Thoracic aorta (tissue), 2 donors: ENCODE measurements at places on chromosomes 4 and X.

DNA sequence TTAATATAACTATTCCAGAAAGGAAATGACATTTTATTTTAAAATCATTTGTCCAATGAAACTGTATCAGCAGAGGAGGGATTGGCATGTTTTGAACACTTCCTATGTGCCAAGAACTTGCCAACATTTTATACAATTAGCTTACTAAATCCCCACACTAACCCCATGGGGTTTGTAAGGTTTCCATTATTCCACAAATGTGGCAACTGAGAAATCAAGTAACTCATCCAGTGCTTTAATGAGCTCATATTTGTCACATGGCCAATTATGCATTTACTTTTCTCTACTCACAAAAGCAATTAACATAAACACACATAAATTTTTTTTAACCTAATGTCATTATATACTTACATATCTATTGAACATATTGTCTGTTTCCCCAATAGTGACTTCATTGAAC, 37.3 kb downstream of the MANBA start:
- DNase-seq: no peak

DNA sequence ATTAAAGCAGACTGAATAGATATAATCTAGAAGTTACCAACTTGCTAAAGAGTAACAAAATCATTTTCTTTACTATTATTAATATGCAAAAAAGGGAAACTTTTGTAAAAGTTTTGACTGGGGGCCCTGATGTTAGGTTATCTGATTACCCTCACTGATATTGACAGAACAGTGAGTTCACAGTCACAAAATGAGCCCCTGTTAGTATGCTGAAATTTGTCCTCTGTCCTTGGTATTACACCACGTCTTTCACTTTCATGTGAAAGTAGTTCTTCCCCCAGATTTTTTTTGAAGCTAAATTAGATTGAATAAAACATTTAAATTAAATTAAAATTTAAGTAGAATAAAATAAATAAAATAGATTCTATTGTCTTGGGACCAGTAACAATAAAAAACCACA, 5.9 kb downstream of the STBD1 start:
- no peak for DNase-seq

GRCh38 chr4:148154769-148155168, 287.4 kb downstream of the NR3C2 start:
- DNase-seq: no peak

DNA sequence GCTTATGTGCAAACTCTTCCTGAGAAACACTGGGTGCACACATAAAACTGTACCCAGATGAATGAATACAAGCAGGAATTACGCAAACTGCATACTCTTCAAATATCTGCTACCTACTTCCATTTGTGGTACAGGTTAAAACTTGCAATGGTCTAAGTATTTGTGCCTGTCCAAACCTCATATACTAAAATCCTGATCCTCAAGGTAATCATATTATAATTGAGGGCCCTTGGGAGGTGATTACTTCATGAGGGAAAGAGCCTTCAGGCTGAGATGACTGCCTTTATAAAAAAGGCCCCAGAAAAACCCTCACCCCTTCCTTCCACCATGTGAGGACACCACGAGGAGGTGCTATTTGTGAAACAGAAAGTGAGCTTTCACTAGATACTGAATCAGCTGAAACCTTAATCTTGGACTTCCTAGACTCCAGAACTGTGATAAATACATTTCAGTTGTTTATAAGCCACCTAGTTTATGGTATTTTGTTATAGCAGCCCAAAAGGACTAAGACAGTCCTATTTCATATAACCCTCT, 1977.2 kb downstream of the PCDH7 start:
- DNase-seq: no peak

DNA sequence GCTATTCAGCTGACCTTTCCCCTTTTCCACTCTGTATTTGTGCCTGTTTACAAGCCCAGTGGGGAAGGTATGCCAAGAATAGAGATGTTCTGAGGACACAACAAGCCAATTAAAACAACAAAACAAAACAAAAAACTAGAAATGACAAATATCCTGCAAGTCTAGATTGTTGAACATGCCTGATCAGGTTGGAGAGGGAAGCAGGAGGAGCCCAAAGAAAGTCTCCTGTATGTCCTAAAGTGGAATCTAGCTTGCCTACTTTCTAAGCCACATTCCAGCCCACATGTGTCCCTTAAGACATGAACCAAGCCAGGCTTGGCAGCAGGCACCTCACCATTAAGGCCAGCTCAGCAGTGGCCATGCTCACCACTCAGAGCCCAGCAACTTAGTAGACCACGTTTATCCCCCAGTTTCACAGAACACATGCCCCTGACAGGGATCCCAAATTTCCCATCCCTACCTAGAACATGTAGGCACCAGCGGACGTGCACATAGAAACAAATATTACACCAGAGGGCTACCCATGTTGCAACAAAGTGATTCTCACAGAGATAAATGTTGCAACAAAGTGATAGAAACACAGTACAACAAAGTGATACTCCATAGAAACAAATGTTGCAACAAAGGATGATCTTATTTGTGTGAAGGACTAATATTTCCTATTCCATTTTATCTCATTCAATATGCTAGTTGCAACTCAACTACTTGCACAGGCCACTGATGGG, 48.3 kb downstream of the CD99L2 start:
- no peak for DNase-seq

DNA sequence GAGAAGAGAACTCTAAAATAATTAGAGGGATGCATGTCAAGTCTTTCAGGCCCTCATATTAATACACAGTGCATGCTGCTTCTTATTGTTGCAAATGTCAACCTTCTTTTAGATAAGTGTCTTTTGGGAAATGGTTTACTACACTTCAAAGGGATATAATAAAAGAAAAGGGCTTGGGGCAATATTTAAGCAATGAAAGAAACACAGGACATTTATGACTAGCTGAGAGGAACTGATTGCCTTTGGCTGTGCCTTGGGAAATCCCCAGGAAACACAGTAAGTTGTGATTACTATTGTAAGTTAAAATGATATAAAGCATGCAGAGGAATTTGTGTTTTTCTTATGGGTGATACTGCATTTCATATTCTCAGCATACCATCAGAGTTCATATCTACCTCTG, 1036.2 kb upstream of the GRID2 start:
- no peak for DNase-seq

DNA sequence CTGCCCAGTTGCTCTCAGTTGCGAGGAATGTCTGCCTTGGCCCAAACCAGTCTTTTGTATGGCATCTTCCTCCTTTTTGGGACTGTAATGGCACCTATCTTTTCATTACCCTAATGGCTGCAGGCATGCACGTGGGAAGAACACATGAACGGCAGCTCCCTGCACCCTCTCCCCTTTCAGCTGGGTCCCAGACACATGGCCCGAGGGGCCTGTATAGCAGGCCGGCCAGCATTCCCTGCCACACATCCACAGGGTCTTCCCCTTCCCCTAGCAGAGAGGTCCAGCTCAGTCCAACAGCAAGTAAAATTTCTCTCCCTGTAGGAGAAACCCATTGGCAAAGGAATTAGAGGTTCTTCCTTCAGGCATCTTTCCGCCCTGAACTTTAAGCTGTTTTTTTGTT, 829.1 kb upstream of the AGA start:
- DNase-seq: no peak

- no peak for DNase-seq
Observed at GRCh38 chr4:112550728-112551127, 34.7 kb upstream of the NEUROG2 start.

- no peak for DNase-seq
Observed at GRCh38 chrX:107624893-107625292, 3.4 kb upstream of the PRPS1 start.

DNA sequence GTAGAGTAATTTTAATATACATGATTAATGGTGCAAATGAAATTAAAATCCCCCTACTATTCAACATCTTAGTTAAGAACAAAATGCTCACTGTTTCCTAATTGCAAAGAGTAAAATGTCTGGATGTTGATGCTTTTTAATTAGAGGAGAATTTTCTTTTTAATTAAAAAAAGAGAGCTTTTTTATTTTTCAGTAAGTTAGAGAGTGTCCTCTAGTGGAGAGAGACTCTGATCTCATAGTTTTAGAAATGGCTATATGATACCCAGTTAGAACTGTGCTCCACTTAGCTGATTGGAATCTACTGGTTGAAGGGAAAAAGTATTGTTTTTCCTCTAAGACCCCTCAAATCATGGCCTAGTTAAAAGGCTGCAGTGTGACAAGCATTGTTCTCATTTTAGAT, 312.0 kb upstream of the MAGEB2 start:
- DNase-seq: no peak

- DNase-seq: no peak
Observed at GRCh38 chr4:142201041-142201440, 564.7 kb downstream of the IL15 start.

- no peak for DNase-seq
Observed at GRCh38 chr4:168411318-168412150, 68.8 kb downstream of the DDX60L start.

DNA sequence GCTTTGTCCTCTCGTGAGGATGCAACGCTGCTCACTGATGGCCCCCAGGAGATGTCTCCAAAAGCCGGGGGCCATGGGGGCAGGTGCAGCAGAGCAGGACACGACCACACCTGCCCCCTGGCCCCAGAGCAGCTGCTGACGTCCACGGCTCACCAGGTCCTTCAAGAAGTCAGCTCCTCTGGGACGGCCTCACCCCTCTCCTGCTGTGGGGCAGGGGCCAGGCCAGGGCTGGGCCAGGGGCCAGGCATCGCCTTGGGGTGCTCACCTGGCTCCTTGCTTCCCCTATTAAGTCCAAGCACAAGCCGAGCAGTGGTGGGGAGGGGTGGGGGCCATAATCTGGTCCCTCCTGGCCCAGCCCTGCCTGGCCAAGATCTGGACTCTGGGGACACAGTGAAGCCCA, 28.6 kb upstream of the MXD4 start:
- no peak for DNase-seq

GRCh38 chr4:145681956-145682355, 2.0 kb downstream of the C4orf51 start:
- DNase-seq: no peak

GRCh38 chrX:18206657-18207056, 14.0 kb downstream of the BEND2 start:
- DNase-seq: no peak

- DNase-seq: no peak
Observed at GRCh38 chr4:9916346-9916745, 105.0 kb downstream of the SLC2A9 start.

DNA sequence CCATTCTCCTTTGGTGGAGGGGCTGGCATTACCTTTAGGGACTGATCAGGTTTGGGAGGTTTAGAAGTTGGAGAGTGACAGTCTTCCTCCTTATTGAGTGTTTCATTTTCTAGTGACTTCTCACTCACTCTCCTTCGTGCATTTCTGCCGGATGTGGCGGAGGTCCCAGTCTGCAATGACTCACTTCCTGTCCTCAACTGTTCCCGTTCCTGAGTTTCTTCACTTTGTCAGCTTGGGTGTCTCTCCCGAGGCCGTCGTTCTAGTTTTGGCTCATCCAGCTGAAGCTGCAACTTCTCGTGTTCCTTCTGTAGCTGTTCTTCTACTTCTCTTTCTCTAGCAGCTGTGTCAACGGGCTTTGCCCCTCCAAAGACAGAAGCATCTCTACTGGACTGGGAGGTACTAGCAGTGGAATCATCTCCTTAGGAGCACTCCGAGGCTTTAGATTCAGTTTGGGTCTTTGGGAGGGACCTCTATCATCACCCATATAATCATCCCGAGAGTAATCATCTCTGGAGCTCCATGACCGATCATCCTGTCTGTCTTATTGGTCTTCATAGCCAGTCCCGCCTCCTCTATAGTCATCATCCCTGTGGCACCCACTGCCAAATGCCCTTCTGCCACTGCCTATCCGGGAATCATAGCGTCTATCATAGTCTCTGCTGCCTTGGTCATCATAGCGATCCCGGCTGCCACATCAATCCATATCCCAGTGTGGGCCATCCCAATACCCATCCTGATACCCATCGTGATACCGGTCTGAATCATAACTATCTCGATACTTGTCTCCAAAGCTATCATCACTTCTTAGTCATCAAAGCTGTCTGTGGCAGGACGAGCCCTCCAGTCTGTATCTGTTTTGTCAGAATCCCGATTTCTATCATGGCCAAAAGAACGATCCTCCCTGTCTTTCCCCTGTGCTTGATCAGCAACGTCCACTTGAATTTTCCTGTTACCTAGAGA, 35.3 kb upstream of the VSIG4 start:
- DNase-seq: no peak

- no peak for DNase-seq
Observed at GRCh38 chr4:82833696-82834313, 35.2 kb upstream of the SCD5 start.

DNA sequence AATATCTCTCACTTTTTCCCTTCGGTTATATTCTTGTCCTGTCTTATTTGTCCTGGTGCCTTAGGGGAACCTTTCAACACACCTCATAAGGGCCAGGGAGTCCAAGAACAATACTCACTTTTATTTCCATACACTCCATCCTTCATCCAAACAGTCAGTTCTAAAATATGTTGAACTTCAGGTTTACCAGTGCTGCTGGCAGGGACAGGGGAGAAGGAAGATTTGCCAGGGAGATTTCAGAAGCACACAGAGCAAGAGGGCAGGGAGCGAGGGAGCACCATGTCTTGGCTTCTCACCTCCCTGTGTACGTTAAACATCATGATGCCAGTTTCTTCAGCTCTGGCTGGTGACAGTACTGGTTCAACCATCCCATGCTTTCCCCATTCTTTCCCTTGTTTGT, 631.1 kb upstream of the FAT1 start:
- no peak for DNase-seq

GRCh38 chr4:186015212-186015817, 53.6 kb upstream of the TLR3 start:
- DNase-seq: no peak

- DNase-seq: peak; percentile 2
Observed at GRCh38 chrX:114964374-114964773, 53.0 kb downstream of the IL13RA2 start.

GRCh38 chr4:123055943-123056342, 133.5 kb upstream of the NUDT6 start:
- no peak for DNase-seq

GRCh38 chr4:107629318-107629717, 90.7 kb downstream of the PAPSS1 start:
- DNase-seq: no peak

DNA sequence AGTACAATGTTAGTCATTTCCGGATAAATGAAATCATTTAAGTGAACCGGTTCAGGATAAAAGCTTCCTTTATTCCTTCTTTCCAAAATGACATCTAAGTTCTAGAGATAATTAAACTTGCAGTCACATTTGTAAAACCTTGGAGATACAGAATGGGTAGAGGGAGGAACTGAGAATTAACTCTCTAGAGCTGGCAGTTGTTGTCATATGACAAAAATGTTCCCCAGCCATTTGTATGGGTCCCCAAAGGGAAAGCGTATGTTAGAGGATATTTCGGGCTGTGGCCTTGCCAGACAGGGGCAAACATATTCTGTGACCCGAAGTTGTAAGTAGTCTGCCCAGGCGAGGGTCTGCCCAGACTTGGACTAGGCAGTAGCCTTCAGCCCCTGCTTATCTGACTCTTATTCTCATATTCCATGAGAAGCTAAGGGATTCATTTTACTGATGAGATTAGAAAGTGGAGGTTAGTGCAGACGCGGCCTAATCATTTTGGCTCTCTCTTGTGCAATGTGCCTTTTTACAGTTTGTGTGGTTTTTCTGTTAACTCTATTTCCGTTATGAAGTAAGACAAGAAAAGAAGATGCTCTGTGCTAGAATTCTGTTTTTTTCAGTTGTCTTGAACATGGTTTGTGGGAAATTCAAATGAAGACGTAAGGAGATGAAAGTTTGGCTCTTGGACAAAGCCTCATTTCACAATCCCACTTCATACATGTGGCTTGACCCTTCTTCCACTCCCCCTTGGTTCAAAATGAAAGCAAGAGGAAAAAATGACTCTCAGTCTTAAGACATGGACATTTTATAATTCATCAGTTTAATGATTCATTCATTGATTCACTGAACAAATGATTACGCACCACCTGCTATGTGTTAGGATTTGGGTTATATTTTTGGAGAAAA, 2394.2 kb upstream of the AGA start:
- DNase-seq: no peak

GRCh38 chrX:117996918-117997480, 119.6 kb downstream of the KLHL13 start:
- no peak for DNase-seq
